ENCODE measurements at places on chromosomes 2 and 18.

DNA sequence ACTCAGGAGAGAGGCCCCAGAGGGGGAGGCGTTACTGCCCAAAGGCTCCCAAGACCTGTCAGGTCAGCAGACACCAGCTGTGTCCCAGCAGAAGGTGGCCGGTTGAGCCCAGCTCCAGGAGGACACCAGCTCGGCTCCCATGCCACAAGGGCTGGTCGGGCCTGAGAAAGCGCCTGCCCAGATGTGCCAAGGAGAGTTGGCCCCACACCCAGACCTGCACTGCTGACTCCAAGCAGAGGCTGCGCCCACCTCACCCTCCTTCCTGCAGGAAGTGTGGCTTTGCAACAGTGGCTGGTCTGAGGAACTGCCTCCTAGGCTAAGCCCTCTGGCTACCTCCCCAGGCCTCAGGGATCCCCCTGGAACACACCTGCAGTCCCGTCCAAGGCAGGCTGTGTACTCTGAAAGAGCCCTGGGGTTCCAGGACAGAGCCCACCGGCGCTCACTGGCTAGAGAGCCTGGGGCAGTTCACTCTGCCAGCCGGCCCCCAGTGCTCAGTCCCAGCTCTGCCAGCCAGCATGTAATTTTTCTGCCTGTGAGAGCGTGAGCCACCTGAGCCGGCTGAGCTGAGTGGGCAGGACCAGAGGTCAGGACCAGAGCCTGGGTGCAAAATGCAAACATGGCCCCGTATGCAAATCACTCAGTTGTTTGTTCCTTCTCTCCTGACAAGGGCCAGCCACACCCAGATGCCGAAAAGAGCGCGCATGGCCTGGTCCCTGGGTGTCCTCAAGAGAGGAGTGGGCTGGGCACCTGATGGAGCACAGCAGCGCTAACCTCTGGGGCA, 36.9 kb upstream of the PTMA start:
- no peak for DNase-seq

DNA sequence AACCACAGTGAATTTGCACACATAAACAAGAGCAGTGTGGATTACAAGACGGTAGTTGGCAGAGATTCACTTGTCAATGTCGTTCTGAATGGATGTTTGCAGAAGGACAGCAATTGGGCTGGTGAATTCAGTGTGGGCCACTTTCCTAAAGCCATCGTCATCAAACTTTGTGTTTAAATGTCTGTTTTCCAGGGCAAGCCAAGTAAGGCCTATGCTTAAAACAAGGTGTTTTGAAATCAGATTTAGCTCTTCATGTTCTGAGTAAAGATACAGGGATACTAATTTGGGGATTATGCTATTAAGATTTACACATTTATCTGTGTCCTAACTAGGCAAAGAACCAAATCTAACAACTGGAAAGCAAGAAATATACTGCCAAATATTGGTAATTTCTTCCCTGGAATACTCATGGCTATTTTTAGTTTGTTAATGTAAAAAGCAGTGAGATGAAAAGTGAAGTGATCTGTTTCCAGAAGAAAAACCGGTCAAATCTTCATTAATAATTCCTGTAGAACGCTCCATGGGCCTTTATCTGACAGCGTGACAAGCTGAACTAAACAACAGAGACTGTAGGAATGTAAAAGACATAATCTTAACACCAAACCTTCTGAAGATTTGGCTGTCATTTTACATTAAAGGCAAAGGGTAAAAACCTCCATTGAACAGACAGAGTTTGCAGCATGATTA, 175.7 kb downstream of the ICOS start:
- DNase-seq, result no peak

GRCh38 chr2:137872577-137872976, 91.7 kb upstream of the HNMT start:
- DNase-seq, result no peak

GRCh38 chr18:44733069-44733753, 52.5 kb downstream of the SETBP1 start:
- DNase-seq, result peak; percentile 1

GRCh38 chr2:106350980-106351379, 117.2 kb downstream of the RGPD3 start:
- DNase-seq, result no peak

GRCh38 chr2:6454286-6454990, 411.3 kb downstream of the CMPK2 start:
- DNase-seq, result no peak

GRCh38 chr2:205245001-205245400, 437.3 kb upstream of the NRP2 start:
- DNase-seq, result no peak

DNA sequence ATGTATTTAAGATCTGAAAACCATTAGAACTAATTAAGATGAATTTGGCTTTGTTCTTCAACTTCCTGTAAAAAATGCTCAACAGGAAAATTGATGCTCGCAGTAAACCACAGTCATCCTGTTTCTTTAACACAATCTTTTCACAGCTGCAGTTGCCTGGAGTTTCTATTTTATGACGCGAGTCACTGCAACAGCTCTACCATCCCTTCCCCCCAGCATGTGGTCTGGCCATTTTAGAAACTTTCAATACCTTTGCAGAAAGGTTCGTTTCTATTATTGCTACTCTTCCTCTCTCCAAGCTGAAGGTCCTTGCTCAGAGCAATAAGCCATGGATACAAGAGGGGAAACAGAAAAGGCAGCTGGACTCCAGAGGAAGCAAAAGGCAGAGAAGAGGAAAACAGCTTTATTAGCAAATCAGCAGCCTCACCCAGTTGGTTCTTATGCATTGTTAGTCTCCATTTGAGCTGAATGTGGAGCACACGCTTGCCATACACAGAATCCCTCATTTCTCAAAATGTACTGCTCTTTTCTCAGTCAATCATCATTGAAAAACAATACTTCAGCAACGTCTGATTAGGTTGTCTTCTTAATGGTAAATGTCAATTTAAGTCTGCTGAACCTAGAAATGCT, 3.9 kb downstream of the WIPF1 start:
- no peak for DNase-seq

- no peak for DNase-seq
Observed at GRCh38 chr18:61727241-61728193, 165.3 kb downstream of the RNF152 start.

GRCh38 chr18:41681138-41681880, 273.7 kb upstream of the PIK3C3 start:
- no peak for DNase-seq

DNA sequence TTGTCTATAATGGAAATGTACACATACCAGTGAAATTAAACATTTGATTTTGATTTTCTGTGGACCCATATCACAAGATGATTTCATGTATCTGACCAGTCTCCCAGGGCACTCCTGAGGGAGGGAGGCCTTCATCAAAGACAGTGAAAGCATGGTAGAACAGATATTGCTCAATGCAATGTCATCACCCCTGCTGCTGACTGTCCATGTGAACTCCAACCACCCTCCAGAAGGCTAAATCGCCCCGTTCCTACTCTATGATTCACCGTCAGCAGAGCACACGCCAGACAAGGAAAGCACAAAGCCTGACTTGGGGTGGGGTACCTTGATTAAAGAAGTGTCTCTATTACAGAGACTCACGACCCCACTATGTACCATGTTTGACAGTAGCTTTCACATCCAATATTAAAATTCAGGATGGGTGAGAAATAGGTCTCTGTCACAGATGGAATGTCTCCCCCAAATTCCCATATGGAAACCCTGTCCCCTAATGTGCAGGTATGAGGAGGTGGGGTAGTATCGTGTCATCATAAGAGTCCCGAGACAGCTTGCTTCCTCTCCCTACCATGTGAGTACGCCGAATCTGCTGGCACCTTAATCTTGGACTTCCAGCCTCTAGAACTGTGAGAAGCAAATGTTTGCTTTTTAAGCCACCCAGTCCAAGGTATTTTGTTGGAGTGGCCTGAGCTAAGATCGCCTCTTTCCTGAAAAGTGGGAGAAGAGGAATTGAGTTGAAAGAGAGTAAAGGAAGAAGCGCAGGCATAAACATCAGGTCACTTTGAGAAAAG, 42.4 kb downstream of the CYB5A start:
- peak; percentile 4 for DNase-seq

GRCh38 chr2:104845946-104846785, 7.7 kb upstream of the POU3F3 start:
- no peak for DNase-seq

- DNase-seq, result no peak
Observed at GRCh38 chr2:52698408-52698807, 1069.2 kb upstream of the CHAC2 start.

DNA sequence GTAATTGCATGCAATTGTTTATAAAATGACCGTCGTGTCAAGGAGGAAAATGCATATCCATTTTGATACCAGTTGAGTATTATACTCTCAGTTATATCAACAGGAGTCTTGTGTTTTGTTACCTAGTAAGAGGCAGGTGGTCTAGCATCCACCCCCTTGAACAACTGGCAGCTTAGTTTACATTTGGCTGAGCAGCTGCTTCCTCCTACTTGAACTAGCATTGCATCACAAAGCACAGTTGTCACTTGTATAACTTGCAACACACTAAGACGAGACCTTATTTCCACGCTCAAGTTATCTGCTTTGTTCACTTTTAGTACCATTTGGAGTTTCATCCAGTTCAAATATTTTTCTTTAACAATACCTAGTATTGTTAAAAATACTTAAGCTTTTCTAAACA, 75.4 kb upstream of the UBE2E3 start:
- no peak for DNase-seq

- no peak for DNase-seq
Observed at GRCh38 chr2:139918982-139919381, 1138.8 kb upstream of the NXPH2 start.

GRCh38 chr2:214856137-214856536, 46.7 kb upstream of the BARD1 start:
- no peak for DNase-seq

DNA sequence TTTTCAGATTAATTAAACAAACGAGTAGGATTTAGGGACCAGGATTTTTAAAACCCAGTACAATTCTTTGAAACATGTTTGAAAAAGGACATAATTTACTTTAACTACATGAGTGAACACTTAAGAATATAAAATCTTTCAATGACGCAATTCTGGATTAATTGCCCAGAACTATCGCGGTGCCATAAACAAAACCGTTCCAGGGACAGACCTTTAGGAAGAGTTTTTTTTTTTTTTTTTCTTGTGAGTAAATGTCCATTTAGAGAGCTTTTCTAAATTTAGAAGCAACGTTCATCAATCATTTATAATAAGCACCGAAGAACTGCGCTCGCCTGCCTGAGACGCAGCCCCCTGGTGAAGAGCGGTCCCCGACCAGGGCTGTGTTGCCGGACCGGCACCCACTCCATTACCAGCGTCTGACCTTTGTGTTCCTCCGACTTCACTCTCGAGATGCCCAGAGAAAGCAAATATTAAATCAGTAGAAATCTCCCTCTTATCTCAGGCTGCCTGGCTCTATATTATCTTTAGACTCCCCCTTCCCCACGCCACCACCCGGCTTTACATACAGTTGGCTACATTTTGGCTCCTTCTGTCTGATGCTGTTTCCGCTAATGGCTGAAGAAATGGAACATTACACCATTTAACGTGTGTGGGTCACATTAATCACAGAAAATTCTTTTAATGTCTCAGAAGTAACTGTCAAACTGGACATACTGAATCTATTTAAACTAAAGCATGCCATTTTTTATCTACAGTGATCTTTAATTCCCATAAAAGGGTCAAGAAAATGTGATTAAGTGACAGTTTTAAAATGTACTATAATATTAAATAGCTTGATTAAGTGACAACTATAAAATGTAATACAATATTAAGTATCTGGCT, 364.0 kb upstream of the MEIS1 start:
- DNase-seq, result no peak

- DNase-seq, result no peak
Observed at GRCh38 chr2:150358468-150358807, 129.0 kb downstream of the RND3 start.

GRCh38 chr2:8380026-8380425, 301.8 kb upstream of the ID2 start:
- DNase-seq, result no peak

DNA sequence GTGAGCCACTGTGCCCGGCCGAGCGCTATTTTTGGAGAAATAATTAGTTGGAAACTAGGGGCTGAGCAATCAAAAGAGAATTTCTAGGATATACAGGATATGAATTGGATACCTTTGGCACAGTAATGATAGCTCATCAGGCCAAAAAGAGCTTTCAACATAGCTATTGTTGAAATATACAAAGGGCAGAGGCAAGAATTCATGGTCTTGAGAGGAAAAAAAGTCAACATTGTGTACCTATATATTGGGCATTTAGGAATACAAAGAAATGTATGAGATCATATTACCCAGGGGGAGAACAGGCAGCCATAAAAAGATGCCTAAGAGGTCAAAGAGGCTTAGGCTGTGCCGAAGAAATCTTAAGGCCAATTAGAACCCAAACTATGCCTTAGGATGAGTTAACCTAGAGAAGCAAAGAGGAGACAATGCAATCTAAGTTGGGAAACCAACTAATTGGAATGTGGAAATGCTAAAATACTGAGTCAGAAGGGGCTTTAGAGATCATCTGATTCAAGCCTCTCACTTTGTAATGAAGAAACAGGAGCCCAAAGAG, 99.0 kb downstream of the RBBP8 start:
- DNase-seq, result peak; percentile 13

GRCh38 chr2:27906074-27906473, 15.5 kb downstream of the BABAM2 start:
- no peak for DNase-seq

DNA sequence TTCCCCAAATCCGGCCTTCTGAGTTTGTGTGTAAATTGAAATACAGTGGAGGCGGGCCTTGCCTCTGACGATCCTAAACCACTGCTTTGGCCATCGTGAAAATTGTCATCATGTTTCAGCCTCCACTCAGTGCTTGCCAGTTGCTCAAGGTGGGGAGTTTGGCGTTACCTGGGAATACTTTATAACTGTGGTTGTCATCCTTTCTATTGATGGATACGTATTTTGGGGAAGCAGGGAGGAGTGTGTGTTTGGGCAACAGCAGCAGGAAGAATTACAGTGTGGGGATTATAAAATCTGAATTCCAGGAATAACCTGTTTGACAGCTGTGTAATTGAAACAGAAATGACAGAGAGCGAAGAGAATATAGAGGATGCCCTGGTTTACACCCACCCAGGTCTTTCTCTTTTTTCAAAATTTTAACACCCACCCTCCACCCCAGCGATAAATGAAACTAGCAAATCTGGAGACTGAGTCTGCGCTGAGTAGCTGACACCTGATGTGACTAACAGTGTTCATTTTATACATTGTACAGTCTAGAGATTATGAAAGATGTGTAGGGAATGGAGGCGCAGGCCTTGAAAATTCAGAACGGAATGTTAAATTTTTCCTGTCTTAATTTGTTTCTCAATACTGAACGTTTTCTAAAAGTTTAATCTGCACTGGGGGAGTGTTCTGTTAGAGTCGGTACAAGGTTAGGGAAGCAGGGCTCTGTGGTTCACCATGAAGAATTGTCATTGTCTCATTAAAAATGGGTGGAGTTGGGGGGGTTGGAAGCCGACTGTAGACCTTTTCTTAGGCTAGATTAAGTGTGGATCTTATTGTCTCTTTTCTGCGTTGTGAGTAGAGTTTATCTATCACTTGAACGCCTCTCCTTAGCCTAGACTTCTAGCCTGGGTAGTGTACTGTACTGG, 1.6 kb downstream of the MAP4K4 start:
- DNase-seq, result no peak

GRCh38 chr2:56132138-56132537, 51.7 kb upstream of the CCDC85A start:
- no peak for DNase-seq
